Non-pigmented ciliary epithelial cell (primary cell): ENCODE measurements at places on chromosomes 12 and 14.

DNA sequence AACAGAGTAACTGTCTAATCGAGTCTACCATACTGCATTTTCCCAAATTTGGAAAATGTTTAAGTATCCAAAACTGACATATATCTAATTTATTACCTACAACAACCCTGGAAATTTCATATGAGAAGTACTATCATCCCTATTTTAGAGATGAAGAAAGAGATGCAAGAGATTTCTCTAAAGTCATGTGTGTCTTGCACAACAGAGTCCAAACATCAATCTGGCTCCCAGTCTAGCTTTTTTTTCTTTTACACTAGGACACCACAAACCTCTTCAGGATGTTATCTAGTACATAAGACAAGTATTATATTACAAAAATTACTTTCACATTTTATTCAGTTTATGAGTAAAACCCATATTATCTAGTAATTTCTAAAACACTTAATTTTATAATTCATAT lies 39.1 kb downstream of the CAPS2 start:
- no peak for DNase-seq

- no peak for DNase-seq
Measured at GRCh38 chr14:85090681-85091080, 439.3 kb upstream of the FLRT2 start.

DNA sequence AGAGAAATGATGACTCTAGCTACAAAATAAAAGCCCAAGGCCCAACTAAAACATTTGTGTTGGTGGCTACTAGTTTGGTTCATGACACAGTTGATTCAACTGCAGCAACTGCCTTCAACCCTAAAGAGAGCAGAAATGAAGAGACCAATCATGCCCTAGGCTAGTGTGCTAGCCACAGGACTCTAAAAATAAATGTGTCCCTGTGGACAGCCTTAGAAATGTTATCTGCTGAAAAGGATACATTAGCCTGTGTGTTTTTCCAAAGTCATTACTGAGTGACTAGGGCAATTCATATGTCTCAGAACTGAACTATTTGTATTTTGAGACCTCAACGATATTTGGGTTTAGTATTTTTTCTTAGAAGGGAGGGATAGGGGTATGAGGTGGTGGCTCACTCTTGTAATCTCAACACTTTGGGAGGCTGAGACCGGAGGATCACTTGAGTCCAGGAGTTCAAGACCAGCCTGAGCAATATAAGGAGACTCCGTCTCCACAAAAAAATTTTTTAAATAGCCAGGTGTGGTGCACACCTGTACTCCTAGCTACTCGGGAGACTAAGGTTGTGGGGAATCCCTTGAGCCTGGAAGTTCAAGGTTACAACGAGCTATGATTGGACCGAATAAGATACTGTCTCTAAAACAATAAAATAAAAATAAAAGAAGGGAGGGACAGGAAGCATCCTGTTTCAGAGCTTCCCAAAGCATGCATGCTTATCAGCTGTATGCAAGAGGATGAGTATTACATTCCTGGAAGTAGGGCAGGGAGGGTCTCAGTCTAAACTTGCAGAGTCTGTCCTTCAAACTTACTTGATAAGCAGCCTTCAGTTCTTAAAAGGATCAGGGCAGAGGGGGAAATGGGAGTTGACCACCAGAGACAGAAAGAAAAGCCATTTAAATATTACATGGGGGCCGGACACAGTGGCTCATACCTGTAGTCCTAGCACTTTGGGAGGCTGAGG lies 29.6 kb upstream of the NAP1L1 start:
- no peak for DNase-seq

- no peak for DNase-seq
Measured at GRCh38 chr14:104650057-104650980, 39.1 kb upstream of the INF2 start.

- DNase-seq: no peak
Measured at GRCh38 chr12:115920395-115921183, 356.9 kb downstream of the MED13L start.

- DNase-seq: no peak
Measured at GRCh38 chr12:74152370-74152769, 385.3 kb upstream of the ATXN7L3B start.

DNA sequence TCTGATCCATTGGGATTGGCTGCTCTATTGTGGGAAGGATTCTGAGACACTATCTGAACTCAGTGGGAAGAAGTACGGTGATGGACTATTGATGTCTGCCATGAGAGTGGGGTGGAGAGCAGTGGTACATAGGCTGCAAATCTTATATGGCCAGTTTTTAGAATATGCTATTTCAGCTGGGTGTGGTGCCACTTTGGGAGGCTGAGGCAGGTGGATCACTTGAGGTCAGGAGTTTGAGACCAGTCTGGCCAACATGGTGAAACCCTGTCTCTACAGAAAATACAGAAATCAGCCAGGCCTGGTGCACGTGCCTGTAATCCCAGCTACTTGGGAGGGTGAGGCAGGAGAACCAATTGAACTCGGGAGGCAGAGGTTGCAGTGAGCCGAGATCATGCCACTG lies 505.9 kb downstream of the MED13L start:
- DNase-seq: no peak

DNA sequence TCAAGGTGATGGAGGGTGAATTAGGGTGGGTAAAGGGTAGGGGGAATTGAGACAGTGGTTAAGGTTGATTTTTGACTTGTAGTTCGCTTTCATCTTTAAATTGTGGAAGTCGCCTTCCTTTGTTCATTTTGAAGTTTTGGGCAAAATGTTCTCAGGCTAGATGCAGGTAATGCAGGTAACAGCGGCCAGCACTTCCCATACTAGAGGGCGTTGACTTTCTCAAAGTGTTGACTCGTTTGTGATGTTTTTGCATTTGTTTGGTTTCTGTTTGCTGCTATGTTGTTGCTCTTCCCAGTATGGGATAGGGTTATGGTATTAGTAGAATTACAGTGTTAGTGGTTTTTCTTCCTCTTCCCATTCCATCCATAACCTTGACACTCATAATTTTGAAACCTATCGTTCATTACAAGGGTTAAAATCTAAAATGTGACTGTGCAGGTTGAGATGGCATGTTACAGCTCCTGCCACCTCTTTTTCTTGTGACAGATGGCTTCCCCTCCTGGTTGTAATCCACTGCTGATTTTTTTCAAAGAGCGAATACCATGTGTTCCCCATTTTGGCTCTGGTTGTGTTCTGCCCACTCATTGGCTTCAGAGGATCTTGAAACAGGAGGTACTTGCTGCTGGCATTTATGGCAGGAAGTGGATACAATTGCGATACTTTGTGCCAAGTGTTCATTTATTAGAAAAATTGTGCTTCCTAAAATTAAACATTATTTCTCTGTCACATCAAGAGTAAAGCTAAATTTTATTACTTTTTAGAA lies 57.1 kb downstream of the ERC1 start:
- no peak for DNase-seq

DNA sequence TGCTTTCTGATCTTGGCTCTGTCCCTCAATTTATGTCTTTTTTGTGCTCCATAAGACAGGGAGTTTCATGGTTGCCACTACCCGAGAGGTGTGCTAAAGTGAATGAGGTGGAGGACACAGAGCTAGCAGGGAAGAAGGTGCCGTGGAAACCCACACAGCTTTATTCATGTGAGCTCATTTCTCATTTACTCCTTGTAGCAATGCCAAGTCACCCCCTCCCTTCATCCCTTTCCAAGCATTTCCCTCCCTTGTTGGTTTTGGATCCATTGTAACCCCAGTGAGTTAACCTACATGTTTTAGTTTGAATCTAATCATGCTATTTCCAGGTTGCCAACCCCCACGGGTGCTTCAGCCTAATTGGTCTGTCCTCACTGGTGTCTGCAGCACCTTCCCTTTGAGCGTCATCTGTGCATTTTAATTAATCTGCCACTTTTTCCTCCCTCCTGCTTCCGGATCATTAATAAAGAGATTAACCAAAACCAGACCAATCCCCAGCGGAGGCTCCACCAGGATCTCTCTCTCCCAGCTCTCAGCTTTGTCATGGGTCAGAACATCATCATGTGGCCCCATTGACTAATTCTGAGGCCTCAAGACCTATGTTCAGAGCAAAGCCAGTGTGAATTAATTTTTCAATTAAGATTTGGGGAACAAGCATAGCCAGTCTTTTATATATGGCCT lies 56.2 kb downstream of the NTF3 start:
- no peak for DNase-seq

DNA sequence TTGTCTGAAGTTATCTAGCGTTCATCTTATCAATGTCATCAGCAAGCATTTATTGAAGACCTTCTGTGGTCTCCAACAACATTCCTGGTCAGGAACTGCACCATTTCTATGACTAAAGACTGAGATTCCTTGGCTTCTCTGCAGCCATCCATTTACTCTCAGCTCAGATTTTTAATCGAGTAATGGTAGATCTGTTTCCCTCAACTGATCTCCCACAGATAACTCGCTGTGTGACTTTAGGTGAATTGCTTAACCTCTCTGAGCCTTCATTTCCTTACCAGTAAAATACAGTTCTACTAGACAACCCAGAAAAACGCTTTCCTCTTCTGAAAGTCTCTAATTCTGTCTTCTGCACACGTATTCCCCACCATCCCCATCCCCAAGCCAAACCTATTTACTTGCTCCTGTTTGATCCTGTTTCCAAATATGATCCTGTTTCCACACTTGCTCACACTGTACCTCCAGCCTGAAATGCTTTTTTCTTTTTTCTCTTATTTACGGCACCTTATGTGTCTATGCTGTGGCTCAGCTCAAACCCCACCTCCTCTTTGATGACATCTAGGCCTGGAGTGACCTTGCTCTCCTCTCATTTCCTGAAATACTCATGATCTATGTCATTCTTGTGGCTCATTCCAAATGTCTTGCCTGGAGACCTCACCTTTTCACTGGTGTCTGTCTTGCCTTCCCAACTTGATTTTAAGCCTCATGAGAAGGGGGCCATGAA lies 21.8 kb downstream of the PLXNC1 start:
- DNase-seq: no peak

GRCh38 chr12:116276652-116277466 lies 634 bp downstream of the MED13L start:
- no peak for DNase-seq

- DNase-seq: no peak
Measured at GRCh38 chr14:33460164-33460563, 490.7 kb downstream of the EGLN3 start.

DNA sequence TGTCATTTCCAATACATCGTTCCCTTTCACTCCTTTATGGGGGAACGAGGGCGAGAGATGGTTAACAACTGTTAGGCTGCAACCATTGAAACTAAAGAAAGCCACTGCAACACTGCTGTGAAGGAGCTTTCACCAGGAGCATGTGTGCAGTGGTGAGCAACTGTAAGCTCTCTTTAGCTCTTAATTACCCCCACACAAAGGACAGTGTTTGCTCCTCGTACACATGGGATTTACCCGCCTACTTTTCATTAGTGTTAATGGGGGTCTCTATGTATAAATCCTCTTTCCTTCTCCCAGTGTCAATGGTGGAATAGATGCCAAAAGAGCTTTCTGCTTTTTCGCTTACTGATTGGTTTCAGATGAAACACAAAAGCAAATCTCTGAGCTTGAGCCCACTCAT lies 343.1 kb downstream of the FLRT2 start:
- DNase-seq: no peak

DNA sequence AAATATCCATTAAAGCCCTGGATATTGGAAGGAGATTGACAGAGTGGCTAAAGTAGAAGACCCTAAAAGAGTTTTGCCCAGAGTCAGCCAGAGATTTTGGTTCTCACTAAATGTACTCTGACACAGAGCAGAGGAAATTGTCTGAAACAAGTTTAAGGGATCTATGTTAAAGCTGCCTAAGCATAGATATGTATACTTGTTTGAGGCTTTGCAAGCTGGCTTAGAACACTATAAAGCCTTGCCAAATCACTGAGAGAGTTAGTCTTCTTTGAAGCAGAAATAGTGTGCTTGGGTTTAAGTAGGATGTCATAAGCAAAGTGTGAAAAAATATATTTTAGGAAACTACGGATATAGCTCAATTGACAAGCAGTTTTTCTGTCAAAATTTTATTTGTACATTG lies 653.5 kb downstream of the FSCB start:
- DNase-seq: no peak

DNA sequence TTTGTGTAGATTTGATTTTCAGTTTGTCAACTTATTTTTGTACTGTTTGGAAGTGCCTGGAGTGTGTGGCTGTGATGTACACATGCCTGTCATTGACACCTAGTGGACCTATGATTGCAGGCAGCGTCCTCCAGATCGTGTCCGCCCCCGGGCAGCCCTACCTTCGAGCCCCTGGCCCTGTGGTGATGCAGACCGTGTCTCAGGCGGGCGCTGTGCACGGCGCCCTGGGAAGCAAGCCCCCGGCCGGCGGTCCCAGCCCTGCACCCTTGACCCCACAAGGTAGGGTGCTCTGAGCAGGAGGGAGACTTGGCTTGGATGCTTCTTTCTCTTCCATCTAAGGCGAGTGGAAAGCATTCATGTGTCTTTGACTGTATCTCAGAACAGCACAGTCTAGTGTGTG lies 75.8 kb downstream of the EP400 start:
- no peak for DNase-seq

- no peak for DNase-seq
Measured at GRCh38 chr14:33949411-33949893, 1.4 kb downstream of the EGLN3 start.

DNA sequence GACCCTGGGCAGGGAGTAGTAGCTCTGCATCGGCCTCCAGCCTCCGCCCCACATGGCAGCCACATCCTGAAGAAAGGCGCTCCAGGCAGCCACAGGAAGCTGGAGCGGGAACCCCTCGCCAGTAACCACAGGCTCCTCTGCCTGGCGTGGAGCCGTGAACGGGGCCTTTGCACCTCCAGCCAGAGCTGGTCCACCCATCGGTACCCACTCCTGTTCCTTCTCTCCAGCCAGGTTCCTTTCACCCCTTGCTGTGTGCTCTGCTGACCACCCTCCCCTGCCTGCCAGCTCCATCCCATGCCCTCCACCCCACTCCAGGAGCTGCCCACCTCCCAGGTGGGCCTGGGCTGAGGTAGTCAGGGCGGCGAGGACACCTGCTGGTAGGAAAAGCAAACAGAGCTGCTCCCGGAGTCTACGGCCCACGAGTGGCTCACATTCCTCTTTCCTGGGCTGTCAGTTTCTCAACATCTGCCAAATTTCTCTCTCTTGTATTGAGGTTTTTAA lies 2.7 kb downstream of the TGFB3 start:
- DNase-seq: no peak

GRCh38 chr14:57845802-57846531 lies 19.9 kb downstream of the SLC35F4 start:
- no peak for DNase-seq

DNA sequence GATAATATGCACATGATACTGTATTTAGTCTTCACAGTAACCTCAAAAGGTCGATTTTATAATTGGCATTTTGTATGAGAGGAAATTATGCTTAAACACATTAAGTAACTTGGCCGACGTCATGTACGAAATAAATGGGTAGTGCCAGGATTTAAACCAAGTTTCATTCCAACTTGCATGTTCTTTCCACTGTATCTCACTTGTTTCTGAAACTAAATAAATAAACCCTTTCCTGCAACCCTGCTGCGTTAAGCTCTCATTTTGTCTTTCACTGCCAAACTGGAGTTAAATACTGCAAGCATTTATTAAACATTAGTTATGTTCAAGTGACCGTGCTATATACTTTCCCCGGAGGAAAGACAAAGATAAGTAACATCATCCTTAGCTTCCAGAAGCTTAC lies 293.9 kb upstream of the PRKD1 start:
- no peak for DNase-seq
